ENCODE measurements at places on chromosomes 11 and 22. TPM values are rescaled to one million over a fixed set of nuclear protein-coding genes. Genes with fewer than 3 reads are reported as not detected.

DNA sequence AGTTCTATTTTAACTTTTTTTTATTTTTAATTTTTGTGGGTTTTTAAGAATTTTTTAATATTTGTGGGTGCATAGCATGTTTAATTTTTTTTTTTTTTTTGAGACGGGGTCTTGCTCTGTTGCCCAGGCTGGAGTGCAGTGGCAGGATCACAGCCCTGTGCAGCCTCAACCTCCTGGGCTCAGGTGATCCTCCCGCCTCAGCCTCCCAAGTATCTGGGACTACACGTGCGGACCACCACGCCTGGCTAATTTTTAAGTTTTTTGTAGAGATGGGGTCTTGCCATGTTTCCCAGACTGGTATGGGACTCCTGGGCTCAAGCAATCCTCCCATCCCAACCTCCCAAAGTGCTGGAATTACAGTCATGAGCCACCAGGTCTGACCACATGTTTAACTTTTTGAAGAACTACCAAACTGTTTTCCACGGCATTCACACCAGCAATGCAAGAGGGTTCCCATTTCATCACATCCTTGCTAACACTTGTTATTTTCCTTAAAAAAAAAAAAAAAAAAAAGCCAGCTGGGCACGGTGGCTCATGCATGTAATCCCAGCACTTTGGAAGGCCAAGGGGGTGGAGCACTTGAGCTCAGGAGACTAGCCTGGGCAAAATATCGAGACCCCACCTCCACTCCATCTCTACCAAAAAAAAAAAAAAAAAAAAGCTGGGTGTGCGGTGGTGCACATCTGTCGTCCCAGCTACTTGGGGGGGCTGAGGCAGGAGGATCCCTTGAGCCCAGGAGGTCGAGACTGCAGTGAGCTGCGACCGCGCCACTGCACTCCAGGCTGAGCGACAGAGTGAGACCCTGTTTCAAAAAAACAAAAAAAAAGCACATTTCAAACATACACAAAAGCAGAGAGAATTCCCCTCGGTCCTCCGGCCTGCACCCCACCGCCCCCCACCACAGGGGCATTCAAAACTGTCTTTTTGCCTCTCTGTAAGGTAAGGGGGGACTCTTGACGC lies 16.7 kb upstream of the TXNRD2 start:
- DNase-seq: peak; percentile 4

- DNase-seq: no peak
Observed at GRCh38 chr22:37842015-37842793, 1.9 kb downstream of the ANKRD54 start.

- DNase-seq: peak; percentile 14
Observed at GRCh38 chr11:1152316-1153104, 5.2 kb upstream of the MUC5AC start.

GRCh38 chr11:95676308-95676707 lies 113.3 kb downstream of the FAM76B start:
- no peak for DNase-seq

DNA sequence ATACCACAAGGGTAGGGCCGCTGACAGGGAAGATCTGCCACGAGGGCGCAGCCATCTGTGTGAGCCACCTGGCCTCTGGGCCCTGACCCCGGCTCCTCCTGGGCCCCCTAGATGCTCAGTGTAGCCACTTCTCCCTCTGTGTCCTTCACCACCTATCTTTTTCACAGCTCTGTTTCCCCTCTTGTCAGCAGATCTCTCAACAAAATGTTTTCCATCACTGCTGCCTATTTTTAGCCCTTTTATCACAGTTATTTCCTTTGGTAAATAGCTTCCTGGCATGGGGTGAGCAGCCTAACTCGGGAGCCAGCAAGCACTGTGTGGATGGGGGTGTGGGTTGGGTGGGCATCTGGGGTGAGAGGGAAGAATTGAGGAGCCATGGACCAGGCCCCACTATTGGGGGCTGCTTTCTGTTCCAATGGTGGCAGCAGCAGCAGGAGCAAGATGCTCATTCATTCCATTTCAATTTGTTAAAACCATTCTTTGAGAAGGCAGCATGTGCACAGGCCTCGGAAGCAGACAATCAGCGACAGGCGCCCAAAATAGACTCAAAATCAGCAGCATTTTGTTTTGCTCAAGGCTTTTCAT lies 135.2 kb upstream of the NAV2 start:
- DNase-seq: no peak

The LYVE1 gene
- not detected for total RNA-seq

The SPATA19 gene
- total RNA-seq: not detected

DNA sequence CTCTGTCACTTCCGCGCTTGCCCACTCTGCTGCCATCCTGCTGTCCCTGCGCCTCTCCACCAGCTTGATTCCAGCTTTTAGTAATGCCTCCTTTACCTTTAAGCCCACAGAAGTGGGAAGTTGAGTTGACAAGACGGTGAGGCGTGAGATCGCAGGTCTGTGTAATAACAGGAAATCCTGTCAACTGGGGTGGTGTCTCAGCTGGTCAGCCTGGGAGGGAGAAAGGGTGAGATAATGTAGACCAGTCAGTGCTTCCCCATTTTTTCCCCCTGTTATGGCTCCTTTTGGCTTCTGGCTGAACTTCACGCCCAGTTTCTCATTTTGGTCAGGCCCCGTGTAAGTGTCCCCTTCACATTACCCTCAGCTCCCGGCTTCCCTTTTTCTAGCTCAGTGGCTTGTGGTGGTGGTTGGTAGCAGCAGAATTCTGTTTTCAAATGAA lies 98.9 kb downstream of the TRAF6 start:
- no peak for DNase-seq

- no peak for DNase-seq
Observed at GRCh38 chr11:118312328-118312727, 7.8 kb downstream of the CD3E start.

DNA sequence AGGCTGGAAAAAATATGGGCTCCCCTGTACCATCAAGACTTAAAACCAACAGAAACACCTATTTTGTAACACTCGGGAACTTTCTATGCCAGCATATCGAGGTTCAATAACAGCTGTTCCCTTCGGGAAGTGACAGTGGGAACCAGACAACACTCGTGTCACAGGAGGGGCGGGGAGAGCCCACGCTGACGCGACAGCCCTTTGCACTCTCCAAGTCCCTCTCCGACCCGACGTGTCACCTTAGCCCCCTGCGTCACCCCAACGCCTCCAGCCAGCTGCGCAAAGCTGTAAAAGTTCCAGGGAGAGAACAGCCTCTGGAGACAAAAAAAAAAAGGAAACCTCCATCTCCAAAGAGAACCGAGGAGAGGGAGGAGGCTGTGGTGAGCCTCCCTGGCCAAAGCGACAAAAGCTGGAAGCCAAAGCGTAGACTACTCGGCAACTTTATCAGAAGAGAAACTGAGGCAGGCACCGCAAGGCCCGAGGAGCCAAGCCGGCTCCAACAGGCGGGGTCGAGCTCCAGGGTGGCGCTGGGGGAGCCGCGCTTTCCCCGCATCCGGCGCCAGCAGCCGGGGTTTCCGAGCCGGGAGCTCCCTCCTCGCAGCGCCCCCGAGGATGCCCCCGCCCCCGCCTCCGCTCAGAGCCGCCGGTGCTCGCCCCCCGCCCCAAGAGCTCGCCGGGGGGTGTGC lies 751 bp downstream of the ARFGAP3 start:
- no peak for DNase-seq

DNA sequence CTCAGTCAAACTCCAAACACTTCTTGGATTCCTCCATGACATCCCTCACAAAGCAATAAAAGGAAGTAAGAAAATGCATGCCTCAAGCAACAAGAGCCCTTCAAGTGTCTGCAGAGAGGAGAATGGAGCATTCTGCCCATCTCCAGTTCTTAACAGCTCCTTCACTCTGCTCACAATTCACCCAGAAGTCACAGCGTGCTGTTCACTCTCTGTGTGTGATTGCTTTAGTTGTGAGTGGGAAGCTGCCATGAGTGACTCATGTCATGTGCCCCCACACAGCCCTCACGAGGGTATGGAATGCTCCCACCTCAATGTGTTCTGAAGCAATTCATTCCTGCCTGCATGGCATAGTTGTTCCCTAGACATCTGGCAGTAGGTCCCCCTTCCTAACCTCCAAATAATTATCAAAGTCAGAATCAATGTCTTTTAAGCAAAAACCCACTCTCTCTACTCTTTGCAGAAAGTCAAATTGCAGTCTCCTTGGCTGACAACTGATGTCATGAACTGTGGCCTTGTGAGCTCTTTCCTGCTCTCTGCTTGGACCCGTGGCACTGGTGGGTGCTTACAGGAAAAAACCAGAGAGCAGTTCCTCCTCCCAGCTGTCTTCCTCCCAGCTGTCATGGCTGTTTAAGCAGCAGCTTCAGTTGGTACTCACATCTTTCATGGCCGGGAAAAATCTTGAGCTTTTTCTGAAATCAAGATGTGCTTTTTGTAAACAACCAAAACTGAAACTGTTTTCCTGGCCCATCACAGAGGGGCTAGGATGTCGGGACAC lies 112.1 kb upstream of the SPON1 start:
- DNase-seq: no peak

DNA sequence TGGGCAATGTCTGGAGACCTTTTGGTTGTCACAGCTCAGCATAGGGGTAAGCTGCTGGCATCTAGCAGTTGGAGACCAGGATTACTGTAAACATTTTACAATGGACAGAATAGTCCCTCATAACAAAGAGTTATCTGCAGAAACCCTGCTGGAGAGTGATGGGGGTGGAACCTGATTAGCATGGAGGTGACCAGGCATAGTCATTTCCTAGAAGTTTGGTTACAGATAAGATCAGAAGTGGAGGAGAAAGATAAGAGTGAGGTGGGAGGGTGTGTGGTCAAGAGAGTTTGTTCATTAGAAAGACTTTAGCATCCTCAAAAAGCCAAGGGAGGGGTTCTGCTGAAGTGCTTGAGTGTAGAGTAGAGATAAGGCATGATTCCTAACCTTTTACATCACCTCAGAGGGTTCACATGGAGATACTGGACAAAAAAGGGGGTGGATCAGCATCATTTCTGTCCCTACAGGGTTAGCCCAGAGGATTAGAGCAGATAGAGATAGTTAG lies 38.8 kb downstream of the PRDM11 start:
- DNase-seq: no peak

The XKR3 gene
- not detected for total RNA-seq

GRCh38 chr11:60777572-60777971 lies 7.6 kb upstream of the MS4A10 start:
- no peak for DNase-seq

DNA sequence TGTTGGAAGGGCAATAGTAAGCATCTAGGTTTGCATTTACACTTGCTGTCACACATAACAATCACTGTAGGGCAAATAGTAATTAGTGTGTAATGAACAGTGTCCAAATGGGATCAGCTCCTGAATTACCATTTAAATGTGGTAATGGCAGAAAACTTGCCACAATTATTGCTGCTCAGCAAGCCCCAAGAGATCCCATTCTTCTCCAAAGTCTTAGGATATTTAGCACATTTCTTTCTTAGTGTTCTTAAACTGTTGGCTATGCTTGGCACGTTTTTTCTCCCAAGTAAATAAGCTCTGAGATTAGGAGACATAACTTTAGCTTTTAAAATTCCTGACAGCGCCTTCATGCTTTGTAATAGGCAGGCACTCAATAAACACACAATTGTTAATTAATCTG lies 1037.0 kb downstream of the DLG2 start:
- no peak for DNase-seq

DNA sequence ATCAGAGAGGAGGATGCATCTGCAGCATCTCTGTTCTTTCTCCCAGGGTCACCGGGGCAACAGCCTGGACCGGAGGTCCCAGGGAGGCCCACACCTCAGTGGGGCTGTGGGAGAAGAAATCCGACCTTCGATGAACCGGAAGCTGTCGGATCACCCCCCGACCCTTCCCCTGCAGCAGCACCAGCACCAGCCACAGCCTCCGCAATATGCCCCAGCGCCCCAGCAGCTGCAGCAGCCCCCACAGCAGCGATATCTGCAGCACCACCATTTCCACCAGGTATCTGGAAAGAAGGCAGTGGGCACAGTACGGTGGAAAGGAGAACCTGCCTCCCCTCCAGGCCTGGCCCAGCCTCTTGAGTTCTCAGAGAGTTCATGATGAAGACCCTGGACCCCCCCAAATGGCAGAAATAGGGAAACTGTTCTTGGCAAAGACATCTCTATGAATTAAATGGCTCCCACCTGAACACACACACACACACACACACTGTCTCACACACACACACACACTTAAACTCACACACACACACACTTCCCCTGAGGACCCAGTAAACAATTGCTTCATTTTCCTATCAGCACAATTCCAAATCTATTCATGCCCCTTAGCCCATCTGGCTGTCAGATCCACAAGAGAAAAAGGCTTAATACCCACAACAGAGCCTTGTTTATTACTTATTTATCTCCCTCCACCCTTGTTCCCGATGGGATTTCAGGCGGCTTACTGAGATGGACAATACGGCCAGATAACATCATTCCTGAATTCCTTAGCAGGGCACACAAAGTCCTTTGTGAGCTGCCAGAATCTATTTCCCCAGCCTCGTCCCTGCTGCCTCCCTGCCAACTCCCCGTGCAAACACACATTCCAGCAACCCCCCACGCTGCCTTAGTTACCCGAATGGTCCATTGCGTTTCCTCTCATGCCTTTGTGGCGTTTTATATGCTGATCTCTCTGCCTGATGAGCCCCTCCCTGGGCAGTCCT lies 8.1 kb downstream of the TMA7B start:
- DNase-seq: no peak

The CRYBB2 gene
- total RNA-seq: not detected

The SPI1 gene
- not detected for total RNA-seq

DNA sequence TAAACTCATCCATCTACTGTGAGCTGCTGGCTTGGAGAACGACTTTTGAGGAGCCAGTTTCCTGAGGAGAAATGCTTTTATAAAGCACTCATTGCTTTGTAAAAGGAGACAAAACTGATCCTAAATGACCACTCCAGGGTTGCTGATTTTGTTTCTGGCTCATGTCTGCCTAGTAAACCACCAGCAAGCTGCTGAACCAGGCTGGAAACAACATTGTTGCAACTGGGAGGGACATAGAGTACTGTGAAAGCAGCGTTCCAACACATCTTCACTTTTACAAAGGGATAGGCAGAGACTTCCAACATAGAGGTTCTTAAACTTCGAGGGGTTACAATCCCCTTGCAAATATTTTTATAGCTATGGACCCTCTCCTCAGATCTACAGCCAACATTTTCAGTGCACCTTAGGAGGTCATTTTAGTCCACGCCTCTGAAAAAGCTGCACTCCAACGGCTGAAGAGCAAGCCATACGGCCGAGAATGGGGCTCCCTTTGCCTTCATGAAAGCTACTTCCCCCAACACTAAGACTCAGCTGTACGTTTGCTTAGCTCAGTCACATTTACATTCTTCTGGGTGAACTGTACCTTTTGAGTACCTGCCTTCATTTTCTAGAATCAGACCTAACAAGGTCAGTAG lies 54.7 kb downstream of the PANX1 start:
- DNase-seq: no peak

- DNase-seq: no peak
Observed at GRCh38 chr11:86140334-86140990, 71.6 kb upstream of the PICALM start.

Data from glutamatergic neuron (in vitro differentiated cells).